MCF 10A (cell line): ENCODE measurements at places on chromosomes 7 and 10.

DNA sequence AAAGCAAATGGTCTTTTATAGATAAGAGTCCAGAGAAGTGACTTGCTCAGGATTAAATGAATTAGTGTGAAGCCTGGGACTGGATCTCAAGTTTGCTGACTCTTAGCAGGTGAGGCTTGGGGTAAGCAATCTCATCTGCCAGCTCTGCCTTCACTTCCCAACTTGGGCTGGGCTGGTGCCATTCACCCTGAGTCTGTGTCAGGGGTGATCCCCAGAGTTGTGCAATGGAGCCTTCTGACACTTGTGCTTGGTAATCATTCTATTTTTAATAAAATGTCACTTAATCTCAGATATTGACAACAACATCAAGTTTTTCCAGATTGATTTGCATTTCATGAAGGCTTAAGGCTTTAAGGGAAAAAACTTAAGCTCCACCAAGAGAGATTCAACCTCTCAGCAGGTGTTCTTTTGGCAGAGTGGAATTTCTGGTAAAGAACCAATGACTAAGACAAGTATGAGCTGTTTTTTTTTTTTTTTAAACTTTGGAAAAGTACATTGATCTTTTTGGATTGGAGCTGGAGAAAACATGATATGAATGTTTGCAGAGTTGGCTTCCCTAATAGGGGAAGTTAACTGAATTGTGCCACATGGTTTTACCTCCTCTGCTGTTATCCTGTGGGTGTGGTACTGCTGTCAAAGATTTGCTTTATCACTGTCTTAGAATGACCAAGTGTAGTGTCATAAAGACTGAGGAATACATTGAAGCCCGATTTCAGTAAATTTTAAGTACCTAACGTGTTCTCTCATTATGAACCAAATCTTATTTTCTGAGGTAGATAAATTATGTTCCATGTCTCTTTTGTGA lies 48.6 kb upstream of the GPR37 start:
- peak; percentile 28 for DNase-seq

GRCh38 chr10:59302381-59302780 lies 60.0 kb downstream of the FAM13C start:
- DNase-seq: no peak

GRCh38 chr10:112783351-112784021 lies 166.6 kb upstream of the TCF7L2 start:
- DNase-seq: no peak

DNA sequence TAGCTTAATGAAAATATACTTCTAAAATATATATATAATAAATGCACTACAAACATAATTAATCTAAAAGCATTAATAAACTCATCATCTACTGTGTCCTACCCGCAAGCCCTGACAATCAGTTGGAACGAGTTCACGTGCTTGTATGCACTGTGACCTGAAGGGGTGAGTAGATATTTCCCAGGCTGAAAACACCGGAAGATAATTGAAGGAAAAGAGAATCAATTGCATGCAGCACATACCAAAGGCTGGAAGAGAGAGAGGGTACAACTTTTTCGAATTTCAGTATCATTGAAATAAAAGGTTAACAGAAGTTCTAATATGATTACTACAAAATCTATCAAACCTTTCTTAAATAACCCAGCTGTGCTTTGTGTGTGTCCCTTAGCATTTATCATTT lies 94.6 kb downstream of the SEMA3C start:
- DNase-seq: no peak

- no peak for DNase-seq
These were observed 26.9 kb downstream of the SLC35B4 start for GRCh38 chr7:134289841-134290240.

- DNase-seq: peak; percentile 14
These were observed 161.2 kb downstream of the TAX1BP1 start for GRCh38 chr7:27901028-27901760.

- DNase-seq: peak; percentile 76
These were observed 4.2 kb upstream of the RPEL1 start for GRCh38 chr10:103241262-103242011.

GRCh38 chr7:68440866-68441265 lies 1157.4 kb upstream of the AUTS2 start:
- no peak for DNase-seq

DNA sequence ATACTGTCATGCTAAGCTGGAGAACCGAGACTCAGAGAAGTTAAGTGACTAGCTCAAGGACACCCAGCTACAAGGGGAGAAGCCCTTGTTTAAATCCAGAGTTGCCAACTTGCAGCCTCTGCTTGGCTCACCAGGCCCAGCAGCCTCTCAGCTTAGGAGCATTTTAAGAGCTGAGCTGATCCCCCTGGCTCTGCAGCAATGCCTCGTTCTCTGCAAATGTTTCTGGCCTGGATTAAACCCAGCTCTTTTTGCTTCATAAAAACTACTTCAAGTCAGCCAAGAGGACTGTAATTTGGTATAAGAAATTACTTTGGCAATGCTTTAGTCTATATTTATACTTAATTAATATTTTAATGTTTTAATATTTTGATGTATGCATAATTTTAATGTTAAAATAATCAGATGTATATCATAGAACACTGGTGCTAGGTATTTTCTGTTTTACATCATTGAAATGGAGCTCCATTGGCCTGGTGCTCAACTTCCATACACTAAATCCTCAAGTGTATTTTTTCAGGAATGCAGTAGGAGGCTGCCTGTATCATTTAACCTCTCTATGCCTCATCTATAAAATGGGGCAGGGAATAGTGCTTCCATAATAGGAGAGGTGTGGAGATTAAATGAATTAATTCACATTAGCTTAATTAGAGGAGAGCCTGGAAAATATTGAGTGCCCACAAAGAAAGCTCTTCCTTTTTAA lies 184.2 kb downstream of the EMX2 start:
- DNase-seq: no peak

DNA sequence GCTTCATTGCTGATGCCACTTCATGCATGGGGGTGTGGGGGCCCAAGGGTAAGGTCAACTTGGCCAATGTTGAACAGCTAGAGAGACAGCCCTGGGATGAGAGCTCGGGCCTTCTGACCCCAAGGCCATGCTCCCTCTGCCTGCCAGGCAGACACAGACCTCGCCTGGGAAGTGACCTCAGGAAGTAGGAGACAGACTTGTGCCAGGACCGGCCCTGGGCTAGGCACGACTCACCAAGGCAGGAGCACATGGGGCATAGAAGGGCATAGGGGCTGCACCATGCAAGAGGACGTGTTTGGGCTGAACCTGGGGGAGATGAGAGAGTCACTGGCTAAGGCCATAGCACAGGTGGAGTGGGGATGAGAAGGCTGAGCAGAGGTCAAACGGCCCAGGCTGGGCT lies 27.1 kb downstream of the ZCCHC24 start:
- DNase-seq: no peak

GRCh38 chr10:133476641-133476990 lies 22.9 kb downstream of the SCART1 start:
- no peak for DNase-seq

DNA sequence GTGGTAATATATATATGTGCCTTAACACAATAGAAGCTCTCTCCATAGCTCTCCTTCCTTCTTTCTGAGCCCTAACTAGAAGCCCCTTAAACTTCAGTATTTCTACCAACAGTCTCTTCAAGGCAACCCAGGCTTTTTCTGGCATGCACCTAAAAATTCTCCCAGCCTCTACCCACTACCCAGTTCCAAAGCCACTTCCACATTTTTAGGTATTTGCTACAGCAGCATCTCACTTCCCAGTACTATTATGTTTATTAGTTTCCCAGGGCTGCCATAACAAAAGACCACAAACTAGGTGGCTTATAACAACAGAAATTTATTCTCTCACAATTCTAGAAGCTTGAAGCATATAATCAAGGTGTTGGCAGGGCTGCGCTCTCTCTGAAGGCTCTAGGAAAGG lies 15.7 kb upstream of the TNKS2 start:
- no peak for DNase-seq

DNA sequence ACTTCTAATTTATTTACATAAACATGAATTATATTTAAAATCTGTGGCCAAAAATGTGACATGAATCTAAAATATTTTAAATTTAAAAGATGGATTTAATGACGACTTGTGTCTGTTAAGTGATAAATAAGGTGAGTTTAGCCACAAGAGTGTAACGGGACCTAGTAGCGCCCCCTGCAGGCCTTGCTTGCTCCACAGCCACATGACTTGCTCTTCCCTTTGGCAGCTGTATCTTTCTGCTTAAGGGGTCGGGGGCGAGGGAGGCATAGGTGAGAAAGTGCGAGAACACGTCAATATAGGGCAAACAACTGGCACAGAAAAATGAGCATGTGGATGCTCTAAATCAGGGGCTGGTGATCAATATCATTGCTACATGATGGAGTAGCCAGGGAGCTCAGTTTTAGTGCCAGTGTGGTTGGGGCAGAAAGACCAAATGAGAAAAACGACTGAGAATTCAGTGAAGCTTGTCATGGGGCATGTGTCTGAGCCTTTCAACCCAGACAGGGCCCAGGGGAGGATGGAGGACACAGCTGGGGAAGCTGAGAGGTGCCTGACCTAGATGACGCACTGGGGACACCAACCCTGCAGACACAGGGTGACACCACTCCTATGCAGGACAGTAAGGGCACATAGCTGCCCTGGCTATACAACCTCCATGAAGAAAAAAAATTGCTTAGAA lies 49.8 kb downstream of the PAXIP1 start:
- DNase-seq: peak; percentile 56

GRCh38 chr10:21511946-21512572 lies 13.4 kb downstream of the SKIDA1 start:
- no peak for DNase-seq
